ENCODE measurements at places on chromosomes 1 and 21.
A peak's percentile ranks its signal among the peaks of the same experiment; 100 is the strongest.

DNA sequence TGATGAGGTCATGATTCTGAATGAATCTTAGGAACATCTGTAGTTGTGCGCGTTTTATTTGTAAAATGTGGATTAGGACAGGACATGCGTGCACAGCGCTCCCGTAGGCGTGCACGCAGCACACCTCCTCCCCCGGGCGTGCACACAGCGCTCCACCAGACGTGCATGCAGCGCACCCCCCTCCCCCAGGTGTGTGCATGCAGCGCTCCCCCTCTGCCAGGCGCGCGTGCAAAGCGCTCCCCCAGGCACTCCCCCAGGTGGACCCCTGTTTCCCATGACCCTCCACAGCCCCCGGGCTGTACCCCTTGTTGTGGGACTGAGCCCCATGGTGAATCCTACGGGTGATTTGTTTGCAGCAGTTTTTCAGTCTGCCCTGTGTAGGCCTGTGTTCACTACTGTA is 61.6 kb downstream of the S100B start:
- DNase-seq, result no peak

GRCh38 chr1:115283681-115284146 is 54.3 kb downstream of the NGF start:
- DNase-seq, result no peak

GRCh38 chr1:171166361-171166760 is 18.7 kb upstream of the FMO2 start:
- no peak for DNase-seq

GRCh38 chr1:58774027-58774426 is 9.8 kb downstream of the JUN start:
- DNase-seq, result no peak

- DNase-seq, result no peak
Observed at GRCh38 chr1:115159958-115160357, 70.7 kb upstream of the TSPAN2 start.

- no peak for DNase-seq
Observed at GRCh38 chr1:20885121-20885520, 98.0 kb upstream of the HP1BP3 start.

GRCh38 chr1:205144751-205145150 is 23.0 kb upstream of the RBBP5 start:
- DNase-seq, result no peak

GRCh38 chr21:16587681-16588375 is 858.0 kb downstream of the USP25 start:
- peak; percentile 13 for DNase-seq

GRCh38 chr1:204826970-204827369 is 43.7 kb upstream of the NFASC start:
- no peak for DNase-seq

DNA sequence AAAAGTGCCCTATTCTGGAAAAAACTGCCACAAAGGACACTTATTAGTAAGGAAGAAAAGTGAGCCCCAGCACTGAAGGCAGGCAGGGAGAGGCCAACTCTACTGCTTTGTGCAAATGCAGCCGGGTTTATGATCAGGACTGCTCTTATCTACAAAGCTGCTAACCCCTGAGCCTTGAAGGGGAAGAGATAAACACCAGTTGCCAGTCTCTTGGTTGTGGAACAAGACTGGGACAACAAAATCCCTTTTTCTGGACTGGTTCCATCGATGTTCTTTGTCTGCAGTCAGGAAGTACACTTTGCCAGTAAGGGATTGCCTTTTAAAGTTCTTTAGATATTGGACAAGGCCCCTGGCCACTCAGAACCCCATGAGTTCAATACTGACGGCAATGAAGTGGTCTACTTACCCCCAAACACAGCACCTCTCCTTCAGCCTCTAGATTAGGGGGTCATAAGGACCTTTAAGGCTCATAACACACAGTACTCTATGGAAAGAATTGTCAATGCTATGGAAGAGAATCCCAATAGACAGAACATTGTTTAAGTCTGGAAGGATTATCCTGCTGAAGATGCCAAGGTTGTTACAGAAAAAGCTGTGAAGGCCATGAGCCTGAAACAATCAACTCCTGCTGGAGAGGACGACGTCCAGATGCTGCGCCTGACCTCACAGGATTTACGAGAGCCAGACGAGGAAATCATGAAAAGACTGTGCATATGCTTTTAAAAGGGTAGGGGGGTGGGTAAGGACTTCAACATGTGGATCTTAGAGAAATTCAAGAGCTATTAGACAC is 43.6 kb downstream of the GNB1 start:
- DNase-seq, result peak; percentile 27

GRCh38 chr1:201020721-201021629 is 2.5 kb downstream of the KIF21B start:
- no peak for DNase-seq

GRCh38 chr1:76786222-76786621 is 81.1 kb upstream of the ST6GALNAC5 start:
- DNase-seq, result no peak

- no peak for DNase-seq
Observed at GRCh38 chr1:58264462-58264861, 282.1 kb downstream of the OMA1 start.

GRCh38 chr21:44083631-44084291 is 23.4 kb upstream of the PWP2 start:
- no peak for DNase-seq

GRCh38 chr1:211910913-211911485 is 80.4 kb upstream of the LPGAT1 start:
- no peak for DNase-seq

DNA sequence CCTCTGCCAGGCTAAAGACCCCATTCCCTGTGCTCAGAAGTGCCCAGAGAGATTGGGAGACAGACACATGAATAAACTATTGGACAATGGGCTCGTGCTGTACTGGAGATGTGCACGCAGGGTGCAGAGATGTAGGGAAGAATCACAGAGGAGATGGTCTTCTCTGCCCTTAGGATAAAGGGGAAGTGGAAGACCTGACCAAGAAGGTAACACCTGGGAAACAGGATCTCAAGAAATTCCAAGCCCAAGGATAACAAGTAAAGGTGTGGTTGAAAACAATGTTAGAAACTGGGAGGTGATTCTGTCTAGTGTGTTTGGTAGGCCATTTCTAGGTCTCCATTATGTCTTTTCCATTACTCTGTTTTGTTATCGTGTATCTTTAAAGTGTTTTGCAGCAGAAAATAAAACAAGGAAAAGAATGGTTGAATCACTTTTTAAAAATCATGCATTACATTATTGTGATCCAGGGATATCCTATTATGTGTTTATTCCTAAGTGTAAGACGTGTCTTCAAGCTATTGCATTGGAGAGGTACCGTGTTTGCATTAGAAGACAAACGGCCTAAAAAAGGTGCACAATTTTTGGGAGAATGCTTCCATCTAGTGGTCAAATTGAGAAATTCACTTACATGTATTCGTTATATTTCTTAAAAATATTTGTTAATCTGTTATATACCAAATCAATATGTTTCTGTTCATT is 40.8 kb upstream of the KCTD3 start:
- DNase-seq, result no peak

GRCh38 chr1:119879510-119880434 is 16.5 kb downstream of the ADAM30 start:
- DNase-seq, result no peak

DNA sequence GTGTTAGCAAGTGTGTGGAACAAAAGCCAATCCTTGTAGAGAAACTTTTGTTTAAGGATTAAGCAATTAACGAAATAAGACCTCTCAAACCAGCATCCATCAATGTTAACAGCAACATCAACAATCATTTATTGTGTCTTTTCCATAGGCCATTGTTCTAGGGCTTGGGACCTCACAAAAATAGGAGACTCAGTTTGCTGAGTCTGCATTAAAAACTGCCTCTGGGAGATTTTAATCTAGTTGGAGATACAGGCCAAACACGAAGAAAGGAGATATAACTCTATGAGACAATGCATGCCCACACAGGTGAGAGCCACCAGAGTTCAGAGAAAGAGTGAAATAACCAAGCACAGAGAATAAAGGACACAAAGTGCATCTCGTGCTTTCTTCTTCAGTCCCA is 14.4 kb upstream of the SELP start:
- DNase-seq, result no peak

DNA sequence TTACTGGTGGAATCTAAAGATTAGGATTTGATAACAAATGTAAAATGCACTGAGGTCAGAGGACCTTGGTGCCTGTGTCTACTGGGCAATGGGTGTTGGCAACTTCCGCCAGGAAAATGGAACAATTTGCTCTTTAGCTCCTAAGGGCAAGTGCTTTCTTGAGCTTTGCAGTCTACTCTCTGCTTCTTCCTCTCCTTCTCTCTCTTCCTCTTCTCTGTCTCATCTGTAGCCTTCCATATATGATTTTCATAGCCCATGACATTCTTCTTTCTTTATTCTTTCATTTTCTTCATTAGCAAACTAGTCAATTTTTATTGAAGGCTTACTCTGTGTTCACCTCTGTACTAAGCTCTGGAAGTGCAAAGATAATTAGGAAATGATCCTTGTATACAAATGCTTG is 35.5 kb downstream of the OVGP1 start:
- no peak for DNase-seq

- DNase-seq, result peak; percentile 80
Observed at GRCh38 chr1:235932090-235932510, 65.4 kb upstream of the LYST start.

DNA sequence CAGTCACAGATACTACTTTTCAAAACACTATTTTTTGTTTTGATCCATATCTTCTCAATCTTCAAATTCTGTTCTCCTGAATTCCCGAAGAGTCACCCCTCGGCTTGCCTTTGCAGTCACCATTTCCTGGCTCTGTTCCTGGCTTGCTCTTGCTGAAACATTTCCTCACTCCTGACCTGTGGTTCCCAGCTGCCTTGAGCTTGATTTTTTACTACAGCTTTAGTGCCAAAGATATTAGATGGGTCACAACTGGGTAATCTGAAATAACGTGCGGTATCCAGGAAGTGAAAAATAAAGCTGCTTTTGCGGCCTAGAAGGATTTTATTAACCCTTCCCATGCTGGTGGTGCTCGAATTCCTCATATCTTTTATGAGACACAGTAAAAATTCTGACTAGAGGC is 318.8 kb downstream of the PCP4 start:
- DNase-seq, result no peak

GRCh38 chr1:64309431-64309831 is 106.0 kb downstream of the UBE2U start:
- no peak for DNase-seq

DNA sequence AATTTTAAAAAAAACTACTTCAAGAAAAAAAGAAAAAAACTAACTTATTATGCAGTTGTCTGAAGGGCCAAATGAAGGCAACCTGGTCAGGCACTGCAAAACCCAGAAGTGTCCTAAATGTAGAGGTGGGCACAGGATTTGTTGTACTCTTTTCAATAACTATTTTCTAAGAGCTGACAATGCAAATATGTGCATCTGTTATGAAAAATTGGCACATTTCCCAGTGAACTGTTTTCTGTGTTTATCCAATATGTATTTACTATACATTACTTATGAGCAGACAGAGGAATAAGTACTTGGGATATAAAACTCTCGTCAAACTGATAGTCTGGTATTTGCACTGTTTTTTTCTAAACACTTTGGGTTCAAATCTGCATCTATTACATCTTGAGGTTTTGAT is 188.0 kb upstream of the C21orf91 start:
- DNase-seq, result no peak

- DNase-seq, result no peak
Observed at GRCh38 chr1:214213136-214213535, 67.8 kb upstream of the SMYD2 start.

DNA sequence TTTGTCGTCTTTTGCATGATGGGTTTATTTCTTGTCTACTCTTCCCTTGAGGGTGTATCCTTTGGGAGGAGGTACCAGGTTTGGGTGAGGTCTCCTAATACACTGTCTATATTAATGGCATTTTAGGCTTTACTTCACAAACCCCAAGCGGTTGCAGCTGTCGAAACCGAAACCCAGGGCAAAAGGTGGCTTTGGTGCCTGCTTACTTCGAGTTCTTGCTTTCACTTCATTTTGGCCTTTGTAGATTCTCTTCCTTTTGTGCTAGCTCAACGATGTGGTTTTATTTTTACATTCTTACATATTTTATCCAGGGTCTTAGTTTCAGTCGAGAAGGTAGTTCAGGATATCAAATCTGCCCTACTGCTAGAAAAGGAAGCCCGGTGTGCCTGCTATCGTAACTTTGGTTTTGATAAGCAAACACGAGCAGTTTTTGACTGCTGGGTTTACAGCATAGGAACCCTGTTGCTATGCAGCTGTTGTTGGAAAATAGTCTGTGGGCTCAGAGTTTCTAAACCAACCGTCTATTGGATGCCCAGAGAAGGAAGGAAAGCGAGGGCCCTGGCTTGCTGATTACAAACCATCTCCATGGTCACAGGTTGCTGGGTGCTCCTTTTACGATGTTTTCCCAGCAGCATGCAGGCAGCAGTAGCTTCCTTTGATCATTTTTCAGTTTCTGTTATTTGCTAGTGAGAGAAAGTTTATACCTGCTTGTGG is 9.8 kb upstream of the TSPAN2 start:
- peak; percentile 76 for DNase-seq

- no peak for DNase-seq
Observed at GRCh38 chr1:62117018-62117750, 77.5 kb upstream of the L1TD1 start.
